ENCODE measurements at places on chromosomes 2 and 18.

DNA sequence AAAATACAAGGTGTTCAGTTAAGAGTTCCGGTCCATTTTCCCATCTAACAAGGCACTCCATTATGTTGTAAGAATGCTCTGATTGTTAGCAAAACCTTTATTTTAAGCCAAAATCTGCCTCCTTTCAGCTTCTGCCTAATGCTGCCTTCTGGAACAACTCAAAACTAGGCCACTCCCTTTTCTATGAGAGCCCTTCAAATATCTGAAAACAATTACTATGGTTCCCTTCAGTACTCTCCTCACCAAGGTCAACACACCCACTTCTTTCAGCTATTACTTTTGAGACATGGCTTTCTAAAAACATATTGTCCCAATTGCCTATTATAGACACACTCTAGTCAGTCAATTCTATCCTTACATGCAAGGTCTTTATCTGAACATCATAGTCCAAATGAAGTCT is 429.4 kb downstream of the ERBB4 start:
- DNase-seq: no peak

DNA sequence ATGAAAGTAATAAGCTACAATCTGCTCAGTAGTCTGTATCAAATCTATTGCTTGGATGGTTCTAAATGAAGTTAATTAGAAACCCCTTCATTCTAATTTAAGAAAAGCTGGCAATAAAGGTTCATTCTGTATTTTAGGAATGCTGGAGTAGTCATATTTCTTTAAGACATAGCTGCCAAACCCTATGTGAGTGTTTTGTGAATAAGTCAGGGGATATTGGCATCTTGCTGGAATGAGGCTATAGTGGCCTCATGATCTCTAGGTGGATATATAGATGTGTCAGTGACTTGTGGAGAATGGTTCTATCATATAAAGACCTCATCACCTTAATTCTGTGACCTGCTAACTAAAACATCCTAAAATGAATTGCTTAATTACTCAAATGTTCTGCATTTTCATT is 196.3 kb downstream of the PDE1A start:
- no peak for DNase-seq

DNA sequence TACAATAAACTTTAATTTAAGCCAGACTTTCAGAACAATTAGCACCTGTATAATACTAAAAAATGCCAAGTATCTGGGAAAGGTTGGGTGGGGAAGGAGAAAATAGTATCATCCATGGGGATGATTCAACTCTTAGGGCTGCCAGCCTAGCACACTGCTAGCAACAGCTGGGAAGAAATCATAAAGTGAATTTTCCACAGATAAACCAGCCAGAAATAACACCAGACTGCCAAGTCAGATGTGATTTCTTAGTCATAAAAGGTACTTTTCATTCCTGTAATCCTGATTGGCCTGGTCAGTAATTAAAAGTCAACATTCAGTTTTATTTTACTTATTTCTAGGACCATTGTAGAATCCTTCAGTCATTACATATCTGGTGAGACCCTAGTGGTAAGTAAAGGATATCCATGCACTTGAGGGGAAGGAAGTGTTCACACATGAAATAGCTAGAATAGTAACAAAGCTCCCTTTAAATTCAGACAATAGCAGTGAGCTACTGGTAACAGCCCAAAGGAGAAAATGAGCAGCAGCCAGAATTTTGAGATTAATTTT is 59.4 kb downstream of the LIMS1 start:
- DNase-seq: no peak

GRCh38 chr2:23418461-23418911 is 33.5 kb downstream of the KLHL29 start:
- DNase-seq: no peak

- DNase-seq: no peak
Observed at GRCh38 chr2:214960677-214961076, 151.2 kb upstream of the BARD1 start.

DNA sequence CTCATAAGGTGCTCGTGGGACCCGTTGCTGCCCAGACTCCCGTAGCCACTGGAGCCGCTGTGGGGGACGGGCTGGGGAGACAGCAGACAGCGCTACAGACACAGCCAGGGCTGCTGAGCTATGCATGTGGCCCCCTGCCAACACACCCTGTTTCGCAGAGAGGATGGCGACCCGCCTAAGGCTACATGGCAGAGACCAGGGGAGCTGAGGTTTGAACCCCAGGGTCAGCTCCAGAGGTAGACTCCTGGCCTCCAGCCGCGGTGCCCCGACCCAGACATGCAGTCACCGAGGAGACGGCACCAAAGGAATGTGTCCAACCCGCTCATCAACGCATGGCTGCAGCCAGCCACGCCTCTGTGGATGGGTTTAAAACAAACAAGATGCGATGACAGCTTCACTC is 21.0 kb upstream of the HES6 start:
- no peak for DNase-seq

DNA sequence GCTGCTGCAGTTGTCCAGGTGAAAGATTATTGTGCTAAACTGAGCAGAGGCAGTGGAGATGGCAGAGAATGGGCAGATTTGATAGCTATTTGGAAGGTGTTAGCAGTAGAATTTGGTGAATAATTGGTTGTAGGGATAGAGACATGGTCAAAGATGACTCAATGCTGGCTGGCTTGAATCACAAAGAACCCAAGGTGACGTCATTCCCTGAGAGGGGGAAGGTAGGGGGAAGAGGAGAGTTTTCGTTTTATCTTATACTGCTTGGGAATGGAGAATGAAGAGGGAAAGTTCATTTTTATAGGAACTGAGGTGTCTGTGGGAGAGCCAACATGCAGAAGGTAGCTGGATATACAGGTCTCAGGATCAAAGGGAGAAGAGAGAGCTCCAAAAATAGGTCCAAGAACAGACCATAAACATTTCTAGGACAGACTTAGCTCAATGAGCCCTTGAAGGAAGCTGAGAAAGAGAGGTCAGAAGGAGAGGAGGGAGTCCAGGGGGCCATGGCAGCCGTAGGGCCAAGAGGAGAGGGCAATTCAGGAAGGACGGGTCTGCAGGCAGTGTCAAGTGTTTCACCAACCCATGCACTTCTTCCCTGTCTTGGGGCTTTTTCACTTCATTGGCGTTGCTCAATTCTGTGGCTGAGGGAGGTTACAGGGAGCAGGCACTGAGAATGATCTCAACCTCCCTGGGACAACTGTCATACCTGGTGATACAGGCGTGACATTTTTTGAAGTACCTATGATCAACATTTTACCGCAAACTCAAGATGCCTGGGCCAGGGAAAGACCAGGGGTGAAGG is 281.3 kb downstream of the TDRD15 start:
- no peak for DNase-seq

DNA sequence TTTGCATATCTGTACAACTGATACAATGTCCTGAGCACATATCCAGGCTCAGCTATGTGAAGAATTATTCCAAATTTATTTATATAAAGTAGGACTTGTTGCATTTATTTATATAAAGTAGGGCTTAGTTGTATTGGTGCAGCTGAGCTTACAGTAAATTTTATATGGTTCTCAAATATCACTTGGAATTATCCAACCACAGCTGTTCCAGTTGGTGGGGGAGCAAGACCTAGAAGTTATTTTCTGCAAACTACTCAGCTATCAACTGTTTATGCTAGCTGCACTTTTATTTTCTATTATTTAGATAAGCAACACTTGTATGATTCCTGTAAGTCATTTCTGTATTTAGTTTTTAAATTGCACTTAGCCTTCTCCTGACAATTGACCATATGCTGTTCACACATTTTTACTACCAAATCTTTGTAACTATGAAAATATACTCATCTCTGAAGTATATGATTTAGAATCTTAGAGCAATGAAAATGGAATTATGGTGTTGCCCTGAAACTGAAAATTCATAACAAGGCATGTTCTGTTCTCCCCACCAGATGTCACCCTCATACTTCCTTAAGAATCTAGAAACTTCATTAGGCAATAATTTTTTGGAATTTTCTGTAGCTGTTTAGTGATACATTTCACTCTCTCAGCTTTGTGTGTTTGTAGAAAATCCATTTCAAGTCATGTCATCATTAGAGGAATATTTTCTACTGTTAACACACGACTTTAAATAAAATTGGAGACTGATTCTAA is 157.0 kb upstream of the CBLN2 start:
- DNase-seq: no peak

DNA sequence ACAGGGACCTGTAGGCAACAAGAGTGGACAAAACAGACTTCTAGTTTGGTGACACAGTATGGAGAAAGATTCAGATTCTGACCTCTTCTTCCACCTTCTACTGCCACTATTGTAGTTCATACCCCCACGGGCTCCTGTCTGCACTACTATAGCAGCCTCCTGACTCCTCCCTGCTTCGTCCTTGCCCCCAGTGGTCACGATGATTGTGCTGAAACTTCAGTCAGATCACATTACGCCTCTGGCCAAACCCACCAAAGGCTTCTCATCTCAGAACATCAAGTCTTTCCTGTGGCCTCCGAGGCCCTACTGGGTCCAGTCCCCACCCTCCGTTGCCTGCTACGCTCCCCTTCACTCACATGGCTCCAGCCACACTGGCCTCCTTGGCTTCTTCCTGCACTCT is 147.6 kb downstream of the CYP26B1 start:
- no peak for DNase-seq

DNA sequence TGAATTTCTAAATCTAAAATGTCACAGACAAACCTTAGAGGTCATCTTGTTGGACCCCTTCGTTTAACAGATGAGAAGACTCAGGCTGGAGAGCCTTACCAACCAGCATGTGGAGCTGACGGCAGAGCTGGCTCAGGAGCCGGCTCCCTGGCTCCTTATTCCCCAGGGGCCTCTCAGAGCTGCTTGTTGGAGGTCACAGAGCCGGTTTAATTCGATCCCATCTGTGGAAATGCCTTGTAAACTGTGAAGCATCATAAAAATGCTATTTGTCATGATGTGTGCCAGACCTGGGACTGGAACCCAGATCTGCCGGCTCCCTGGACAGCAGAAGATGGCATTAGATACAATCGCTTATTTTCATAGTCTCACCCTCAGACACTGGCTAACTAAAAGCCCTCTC is 8.2 kb upstream of the CIB4 start:
- DNase-seq: no peak

- no peak for DNase-seq
Observed at GRCh38 chr2:128408349-128409305, 90.0 kb upstream of the HS6ST1 start.

GRCh38 chr2:109421642-109422041 is 192.1 kb downstream of the SEPTIN10 start:
- no peak for DNase-seq

DNA sequence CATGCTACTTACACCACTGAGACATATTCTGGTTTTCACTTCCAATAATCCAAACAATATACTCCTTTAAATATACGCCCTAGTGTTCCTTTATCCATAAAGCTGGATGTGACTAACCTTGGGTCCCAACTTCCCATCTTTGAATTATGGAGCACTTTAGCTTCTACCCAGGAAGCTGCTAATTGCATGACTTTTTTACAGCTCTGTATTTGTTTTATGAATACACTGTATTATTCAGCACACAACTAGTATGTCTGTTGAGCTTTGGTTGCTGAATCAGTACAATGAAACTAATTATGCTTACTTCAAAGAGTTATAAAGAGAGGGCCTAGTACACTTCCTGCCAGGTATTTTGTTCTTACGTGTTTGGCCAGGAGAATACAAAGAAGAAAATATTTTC is 118.5 kb downstream of the BAZ2B start:
- DNase-seq: no peak

DNA sequence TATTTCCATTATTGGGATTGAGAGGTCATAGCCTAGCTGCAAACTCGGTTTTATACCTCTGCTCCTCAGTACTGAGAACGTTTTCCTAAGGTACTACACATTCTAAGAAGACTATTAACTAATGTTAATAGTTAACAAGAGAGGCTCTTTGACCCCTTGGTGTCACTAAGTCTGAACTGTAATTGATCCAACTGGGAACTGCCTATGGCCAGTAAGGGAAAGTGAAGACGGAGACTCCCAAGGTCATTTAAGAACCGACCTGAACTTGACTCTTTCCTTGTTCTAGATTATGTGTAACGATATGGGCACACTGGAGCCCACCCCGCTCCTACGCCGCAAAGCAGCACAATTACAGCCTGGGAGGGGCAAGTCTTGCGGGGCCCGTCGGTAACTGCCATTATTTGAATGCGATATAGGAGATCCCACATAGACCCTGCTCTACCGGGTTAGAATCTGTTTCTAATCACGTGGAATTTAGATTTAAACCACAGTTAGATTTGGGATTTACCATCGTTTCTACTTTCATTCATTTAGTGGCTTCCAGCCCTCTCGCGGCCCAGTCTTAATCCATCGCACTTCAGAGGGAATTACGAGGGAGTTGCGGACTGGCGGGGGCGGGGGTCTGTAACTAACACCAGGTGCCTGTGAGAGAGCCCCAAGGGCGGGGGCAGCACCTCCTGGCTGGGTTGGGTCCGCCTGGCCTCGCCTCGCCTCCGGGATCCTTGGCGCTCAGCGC is 84.1 kb upstream of the EPB41L3 start:
- DNase-seq: no peak

DNA sequence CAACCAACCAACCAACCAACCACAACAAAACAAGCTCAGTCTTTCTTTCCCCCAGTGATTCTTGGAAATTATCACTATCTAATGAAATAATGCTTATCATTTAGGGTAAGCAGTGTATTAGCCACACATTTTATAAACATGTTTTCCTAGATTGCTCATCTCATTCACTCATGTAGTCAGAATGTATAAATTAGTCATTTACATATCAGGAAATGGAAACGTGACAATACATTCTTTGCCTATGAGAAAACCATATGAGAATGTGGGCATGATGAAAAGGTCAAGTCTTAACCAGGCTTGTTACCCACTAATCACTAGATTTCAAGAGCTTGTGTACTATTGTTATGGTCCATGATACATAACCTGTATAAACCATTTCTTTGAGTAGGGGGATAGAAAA is 1583.4 kb upstream of the PIK3C3 start:
- no peak for DNase-seq

DNA sequence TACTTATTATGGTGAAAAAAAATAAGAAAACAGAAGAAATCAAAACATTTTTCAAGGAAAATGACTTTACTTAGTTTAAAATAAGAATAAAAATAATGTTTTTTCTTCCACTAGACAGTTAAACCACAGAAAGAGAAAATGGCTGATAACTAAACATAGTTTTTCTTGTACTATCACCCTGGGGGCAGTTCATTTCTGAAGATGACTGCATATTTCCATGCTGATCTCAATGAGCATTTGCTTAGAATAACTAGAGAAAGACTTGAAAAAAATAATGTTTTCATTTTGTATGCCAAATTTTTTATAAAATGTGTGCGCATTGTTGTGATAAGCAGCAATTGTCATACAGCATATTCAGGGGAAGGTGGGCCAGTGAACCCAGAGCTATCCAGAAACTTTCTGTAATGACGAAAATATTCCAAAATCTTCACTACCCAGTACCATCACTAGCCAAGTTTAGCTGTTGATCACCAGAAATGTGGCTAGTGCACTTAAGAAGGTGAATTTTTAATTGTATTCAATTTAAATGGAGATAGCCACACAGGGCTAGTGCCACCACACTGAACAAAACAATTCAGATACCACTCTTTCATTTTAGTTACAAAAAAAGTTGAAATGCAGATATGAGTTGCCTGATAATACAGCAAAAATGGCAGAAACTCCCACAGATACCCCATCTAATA is 513.4 kb upstream of the NETO1 start:
- no peak for DNase-seq

Measured in dorsolateral prefrontal cortex (tissue), 122 donors.